ENCODE measurements at places on chromosomes 2 and 18.

DNA sequence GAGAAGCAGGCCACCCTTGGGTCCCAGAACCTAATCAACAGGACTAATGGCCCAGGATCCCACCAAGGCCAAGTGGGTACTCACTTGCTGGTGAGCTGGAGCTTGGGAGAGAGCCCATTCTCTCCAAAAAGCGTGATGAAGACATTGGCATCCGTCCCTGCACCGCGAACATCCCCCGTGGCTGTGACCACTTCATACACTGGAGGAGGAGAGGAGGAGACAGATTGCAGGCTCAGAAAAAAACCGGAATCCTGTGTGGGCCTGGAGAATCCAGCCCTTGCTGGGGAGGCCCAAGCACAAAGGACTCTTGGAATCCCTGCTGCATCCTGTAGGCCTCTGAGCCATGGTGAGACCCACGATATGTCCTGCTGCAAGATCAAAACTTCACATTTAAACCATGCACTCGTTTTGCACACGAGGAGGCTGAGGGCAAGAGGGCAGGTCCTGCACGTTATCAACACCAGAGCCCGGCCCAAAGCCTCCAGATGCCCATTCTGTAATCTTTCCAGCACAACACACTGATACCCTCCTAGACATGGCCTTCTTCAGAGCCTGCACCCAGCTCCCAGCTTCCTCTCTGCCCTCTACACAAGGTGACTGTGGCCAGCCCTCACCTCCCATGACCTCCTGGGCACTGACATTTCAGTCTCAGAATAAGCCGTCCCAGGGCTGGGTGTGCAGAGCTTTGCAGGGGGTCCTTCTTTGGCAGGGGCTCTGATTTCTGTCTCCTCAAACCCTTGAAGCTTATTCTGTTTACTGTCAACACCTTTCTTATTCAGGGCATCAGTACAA lies 7.8 kb downstream of the LOXHD1 start:
- no peak for DNase-seq

DNA sequence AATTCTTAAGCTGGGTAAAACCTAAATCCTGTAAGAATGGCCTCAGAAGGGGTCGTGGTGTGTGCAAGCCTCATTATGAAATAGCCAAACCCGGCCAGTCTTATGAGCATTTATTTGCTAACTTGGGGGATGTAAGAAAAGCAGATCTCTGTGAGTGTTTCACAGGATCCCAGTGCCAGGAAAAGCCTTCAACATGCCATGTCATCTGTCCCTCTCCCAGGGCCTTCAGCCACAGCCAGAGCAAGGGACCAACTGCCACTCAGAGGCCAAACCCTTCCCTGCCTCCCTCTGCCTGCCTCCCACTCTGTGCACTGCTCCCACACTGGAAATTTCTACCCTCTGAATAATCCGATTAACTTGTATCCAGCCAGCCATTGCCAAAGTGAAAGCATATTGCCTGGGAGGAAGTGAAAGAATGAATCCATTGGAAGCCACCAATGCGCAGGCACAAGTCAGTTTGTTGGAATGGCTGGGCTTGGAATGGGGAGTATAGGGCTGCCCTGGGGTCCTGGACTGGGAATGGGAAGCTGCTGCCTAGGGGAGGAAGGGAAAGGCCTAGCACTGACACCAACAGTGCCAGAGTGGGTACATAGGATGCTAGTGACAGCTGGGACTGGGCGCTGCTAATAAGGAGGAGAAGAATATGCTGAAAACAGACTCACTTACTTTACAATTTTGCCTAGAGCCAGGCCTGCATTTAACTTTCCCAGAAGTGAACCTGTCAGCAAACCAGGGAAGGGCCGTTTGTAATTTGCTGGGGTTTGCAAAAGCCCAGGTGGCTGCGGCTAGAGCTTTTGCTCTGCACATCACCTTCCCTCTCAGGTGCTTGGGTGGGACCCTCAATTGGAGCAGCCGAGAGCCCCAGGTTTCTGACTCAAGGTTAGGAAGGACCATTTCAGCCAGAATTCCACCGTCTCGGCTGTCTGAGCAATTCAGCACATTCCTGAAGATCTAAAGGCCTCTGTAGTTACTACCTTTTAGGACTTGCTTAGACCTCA lies 146.6 kb upstream of the NCK2 start:
- no peak for DNase-seq

GRCh38 chr2:155546721-155547555 lies 785.6 kb downstream of the NR4A2 start:
- DNase-seq = no peak

GRCh38 chr18:424071-424661 lies 76.3 kb downstream of the COLEC12 start:
- DNase-seq = no peak

DNA sequence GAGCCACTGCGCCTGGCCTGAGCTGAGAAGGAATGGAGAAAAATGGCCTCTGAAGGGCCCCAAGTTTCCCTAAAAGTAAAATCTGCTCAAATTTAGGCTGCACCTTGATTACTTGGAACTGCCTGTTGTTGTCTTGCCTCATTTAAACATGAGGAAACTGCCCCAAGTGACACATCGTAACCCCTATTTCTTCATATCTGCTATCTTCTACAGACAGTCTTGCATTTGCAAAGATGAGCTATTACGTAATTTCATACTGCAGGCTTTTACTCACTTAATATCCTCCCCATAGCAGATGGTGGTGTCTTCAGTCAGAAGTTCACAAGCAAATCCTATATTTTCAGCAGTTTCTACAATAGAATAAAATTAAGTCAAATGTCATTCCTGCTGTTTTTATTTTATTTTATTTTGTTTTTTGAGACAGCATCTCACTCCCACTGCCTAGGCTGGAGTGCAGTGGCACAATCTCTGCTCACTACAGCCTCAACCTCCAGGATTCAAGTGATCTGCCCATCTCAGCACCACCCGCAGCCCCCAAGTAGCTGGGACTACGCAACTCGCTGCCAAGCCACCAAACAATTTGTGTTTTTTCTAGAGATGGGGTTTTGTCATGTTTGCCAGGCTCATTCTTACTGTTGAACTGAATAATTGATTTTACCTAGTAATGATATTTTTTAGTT lies 45.3 kb upstream of the NARS1 start:
- no peak for DNase-seq

GRCh38 chr2:232674491-232674890 lies 22.6 kb upstream of the GIGYF2 start:
- DNase-seq = no peak

DNA sequence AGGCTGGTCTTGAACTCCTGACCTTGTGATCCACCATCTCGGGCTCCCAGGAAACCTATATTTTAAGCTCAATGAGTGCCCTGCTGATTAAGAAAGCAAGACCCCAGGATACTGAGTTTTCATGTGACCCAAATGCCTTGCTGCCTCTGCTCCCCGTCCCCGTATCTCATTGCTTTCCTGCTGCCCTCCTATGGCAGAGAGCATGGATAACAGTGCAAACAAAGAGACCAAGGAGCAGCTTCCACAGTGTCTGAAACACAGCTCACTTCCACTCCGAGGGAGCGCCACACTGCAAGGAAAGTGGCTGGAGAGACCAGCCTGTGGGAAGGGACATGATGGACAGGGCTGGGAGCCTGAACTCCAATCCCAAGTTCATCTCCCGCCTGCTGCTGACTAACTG lies 246.8 kb downstream of the TMEM182 start:
- no peak for DNase-seq

DNA sequence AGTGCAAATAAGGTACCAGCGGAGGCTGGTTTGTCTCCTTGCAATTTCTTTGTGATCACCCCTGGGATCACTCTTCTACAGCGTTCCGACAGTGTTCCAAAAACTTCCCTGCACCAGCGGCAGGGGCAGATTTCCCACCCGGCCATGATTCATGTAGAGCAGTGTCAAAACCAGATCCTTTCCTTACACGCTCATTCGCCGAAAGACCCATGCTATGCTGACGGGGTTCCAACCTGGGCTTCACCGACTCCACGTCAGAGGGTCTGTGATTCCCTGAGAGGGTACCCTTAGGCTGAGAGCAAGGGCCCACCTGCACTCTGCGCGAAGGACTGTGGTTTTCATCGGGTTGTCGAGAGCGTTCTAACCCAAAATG lies 423 bp upstream of the TTC27 start:
- peak; percentile 4 for DNase-seq

DNA sequence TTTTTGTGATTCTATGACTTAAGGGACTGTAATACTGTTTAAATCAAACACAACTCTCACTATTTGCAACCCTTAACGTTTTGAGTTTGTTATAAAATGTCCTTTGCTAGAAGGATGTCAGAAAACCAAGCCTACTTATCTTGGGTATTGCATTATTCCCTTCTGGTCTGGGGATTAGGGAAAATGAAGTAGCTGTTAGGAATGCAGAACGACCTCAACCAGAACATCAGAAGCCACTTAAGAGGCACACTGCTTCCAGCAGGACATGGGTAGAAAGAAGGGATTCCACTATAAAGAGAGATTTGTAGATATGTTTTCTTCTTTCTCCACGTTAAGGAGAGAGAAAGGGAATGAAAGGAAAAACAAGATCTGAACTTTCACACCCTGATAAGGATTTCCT lies 101.2 kb downstream of the SETBP1 start:
- no peak for DNase-seq

- DNase-seq = no peak
Measured at GRCh38 chr2:38610851-38611801, 8.4 kb upstream of the HNRNPLL start.

DNA sequence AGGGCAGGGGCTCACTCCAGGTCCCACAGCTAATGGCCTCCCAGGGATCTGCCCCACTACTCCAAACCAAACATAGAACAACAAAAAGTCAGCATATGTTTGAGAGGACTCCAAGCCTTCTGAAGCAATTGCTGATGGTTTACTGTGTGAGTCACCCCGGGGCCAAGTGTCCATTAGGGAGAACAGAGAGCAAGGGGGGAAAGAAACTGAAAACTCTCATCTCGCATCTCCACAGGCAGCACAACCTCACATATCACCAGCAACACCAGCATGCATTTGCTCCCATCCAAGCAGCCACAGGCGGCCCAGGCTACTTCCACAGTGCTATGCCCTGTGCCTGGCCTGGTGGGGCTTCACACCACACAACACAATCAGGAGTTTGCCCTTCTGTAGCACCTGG lies 39.1 kb downstream of the CYRIA start:
- DNase-seq = no peak

DNA sequence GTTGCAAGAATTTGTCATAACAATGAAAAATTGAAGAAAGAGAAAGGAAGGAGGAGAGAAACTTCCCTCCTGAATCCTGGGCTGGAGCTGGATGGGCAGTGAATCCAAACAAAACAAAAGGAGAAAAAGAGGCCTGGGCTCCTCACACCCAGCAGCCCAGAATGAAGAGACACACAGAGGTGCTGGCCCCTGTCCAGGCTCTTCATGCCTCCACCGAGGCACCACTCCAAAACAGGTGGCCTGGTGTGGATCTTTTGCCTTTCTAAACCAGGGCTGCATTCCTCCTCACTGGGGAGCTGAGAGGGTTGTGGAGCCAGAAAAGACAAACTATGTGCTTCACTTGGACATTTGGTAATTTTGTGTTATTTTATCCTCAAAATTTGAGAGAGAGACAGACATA lies 76.0 kb downstream of the FAM124B start:
- no peak for DNase-seq

DNA sequence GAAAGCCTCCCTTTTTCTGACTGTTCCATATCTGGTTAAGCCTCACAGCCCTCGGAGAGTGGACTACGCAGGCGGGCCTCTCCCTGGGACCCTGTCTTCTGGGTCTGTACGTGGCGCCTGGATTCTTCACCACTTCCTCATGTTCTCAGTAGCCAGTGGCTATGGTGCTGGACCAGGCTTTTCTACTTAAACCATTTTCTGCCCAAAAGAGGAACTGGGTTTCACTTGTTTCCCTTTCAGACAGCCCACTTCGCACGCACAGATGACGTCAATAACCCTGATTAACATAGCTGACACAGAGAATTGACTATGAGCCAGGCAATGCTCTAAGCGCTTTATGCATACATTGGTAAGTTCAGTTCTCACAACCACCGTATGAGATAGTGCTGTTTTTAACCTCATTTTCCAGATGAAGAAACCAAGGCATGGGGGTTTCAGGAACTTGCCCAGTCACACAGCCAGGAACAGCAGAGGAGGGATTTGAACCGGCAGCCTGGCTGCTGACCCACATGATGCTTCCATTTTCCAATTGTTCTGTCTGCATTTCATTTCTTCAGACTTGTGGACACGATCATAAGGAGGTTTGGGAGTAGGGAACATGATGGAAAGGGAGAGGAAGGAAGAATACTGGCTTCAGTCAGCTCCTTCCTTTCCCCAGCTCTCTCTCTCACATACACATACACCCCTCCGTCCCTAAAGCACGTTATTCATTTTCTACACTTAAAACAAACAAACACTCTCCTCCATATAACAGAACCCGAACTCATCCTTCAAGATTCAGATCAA lies 41.7 kb downstream of the MYOM1 start:
- peak; percentile 56 for DNase-seq

DNA sequence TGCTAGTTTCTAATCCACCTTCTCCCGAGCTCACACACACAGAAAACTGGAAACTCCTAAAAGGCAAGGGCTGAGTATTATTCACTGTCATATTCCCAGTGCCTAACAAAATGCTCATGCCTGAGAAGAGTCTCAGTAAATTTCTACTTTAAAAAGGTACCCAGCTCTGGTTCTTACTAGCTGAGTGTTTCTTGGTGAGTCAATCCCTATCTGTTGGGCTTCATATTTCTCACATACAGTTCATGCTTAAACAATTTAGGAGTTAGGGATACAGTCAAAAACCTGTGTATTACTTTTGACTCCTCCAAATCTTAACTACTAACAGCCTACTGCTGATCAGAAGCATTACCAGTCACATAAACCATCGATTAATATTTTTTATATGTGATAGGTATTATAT lies 204.9 kb downstream of the EN1 start:
- no peak for DNase-seq

- DNase-seq = peak; percentile 33
Measured at GRCh38 chr18:31942291-31942998, 483 bp downstream of the TRAPPC8 start.

DNA sequence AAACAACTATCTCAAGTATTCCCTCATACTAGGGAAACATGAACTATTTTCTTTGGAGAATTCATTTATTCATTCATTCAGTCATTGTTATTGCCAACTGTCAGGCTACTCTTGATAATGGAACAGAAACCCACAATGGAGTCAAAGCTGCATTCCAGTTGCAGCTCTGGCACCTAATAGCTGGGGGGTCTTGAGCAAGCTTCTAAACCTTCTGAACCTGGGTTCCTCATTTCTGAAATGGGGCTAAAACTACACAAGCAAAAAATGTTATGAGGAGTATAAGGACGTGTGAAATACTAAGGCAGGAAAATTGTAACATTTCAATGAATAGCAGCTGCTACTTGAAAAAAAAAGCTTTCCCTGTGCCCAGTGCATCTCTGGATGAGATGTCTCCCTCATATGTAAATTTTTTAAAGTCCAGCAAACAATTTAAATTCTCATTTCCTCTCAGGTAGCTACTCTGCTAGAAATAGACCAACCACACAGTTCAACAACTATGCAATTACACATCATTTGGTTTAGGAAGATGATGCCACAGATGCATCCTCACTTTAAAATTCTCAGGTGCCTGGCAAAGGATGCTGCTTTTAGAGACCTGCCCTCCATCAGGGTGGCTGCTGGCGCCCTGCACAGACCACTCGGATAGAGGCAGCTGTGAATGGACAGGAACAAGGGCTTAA lies 38.5 kb downstream of the SPRED2 start:
- no peak for DNase-seq

- DNase-seq = no peak
Measured at GRCh38 chr2:189265696-189266320, 86.2 kb upstream of the COL5A2 start.
